ENCODE measurements at places on chromosomes 13 and 19. TPM values are rescaled to one million over a fixed set of nuclear protein-coding genes. Genes with fewer than 3 reads are reported as not detected.

Gene CCDC8
- not detected for total RNA-seq

Gene TGFBR3L
- 2.2 TPM for total RNA-seq

DNA sequence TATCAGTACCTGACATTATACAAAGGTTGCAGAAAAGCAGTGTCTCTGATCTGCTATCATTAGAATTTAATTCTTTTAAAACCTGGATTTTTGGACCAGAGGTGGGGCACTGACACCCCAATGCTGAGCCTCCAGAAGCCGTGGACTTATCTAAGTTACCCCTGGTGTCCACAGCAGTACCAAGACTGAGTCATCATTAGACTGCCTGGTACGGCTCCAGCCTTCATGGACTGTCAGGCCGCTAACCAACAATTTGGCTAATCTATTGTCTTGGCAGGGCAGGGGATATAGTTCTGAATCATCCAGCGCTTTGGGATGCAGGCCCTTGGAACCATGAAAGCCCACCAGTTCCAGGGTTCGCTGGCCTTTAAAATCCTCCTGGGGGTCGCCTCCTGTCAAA, 78.3 kb downstream of the TSHZ3 start:
- no peaks in the 10 kb centered on the region for H3K4me1 ChIP-seq
- no peak overlapping the region for H3K4me3 ChIP-seq
- no peak for DNase-seq

- peaks cover 51% of the 10 kb centered on the region for H3K36me3 ChIP-seq
- no peak overlapping the region for H3K4me3 ChIP-seq
- H3K27ac ChIP-seq: no peak overlapping the region
- H3K27me3 ChIP-seq: no peaks in the 10 kb centered on the region
- DNase-seq: no peak
These were observed 38.0 kb downstream of the PHF11 start for GRCh38 chr13:49533591-49534269.

GRCh38 chr13:113109151-113110047, 3.8 kb downstream of the F7 start:
- H3K27ac ChIP-seq: no peak overlapping the region
- H3K4me3 ChIP-seq: peak overlapping the region; percentile 22
- no peaks in the 10 kb centered on the region for H3K36me3 ChIP-seq
- no peak for DNase-seq

GRCh38 chr19:49912965-49913685, 15.9 kb upstream of the ATF5 start:
- peaks cover 16% of the 10 kb centered on the region for H3K4me1 ChIP-seq
- no peak for DNase-seq
- peaks cover 39% of the 10 kb centered on the region for H3K36me3 ChIP-seq
- no peaks in the 10 kb centered on the region for H3K27me3 ChIP-seq

Measured in activated naive CD8-positive, alpha-beta T cell treated with anti-CD3 and anti-CD28 coated beads, Interleukin-2, amount 10 ng/mL, durations not matched to agents 7 days and 5 days (primary cell).